Vagina (tissue), 2 donors: ENCODE measurements at places on chromosomes 2 and 18.

GRCh38 chr2:70132244-70133126, 45.2 kb downstream of the PCBP1 start:
- DNase-seq: no peak

GRCh38 chr2:105744909-105745853, at the start of gene NCK2:
TSS of gene NCK2 (plus strand) at chr2:105744912. CDS start at chr2:105855064, 110,152 bp downstream.
- no peak for DNase-seq

DNA sequence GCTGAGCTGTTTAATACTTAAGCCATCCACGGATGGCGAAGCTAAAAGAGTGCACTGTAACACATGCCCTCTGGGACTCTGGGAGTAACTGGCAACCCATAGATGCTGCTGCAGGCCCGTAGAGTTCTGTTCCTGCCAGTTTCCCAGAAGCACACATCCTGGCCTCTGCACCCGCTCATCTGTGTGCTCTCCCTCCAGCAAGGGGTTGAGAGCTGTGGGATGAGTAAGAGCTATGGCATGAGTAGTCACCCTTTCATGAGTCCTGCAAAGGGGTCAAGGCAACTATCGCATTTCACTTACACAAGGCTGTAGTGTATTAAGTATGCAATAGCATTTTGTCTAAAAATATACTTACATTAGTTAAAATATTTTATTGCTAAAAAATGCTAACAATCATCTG, 1341.8 kb upstream of the NXPH2 start:
- no peak for DNase-seq

- no peak for DNase-seq
Observed at GRCh38 chr18:9025091-9025838, 77.2 kb upstream of the NDUFV2 start.

DNA sequence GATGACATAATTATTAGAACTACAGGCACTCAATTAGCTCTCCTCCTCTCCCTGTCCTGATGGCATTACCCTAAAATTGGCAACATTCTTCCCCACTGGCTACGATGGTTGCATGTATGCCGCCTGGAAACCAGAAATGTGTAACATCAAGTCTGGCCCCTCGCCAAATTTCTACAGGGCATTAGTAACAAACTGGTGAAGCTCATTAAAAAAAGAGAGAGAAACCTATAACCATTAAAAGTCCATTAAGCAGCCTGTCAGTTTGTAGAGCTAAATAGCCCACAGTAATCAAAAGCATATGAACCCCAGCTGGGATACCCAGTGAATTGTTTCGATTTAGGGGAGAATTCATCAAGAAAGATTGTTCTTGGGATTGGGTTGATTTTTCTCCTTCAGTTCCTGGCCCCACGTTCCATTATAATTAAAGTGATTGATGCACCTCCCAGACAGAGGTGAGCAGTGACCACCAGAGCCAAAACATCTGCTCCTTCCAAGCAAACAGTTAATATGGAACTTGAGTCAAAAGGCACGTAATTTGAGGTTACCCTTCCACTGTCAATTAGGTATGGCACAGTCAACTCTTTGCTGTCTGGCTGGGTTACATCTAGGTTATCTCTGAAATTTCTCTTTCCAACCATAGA, 208.6 kb downstream of the C1D start:
- no peak for DNase-seq

- DNase-seq: no peak
Observed at GRCh38 chr2:20419752-20420151, 27.1 kb upstream of the RHOB start.

DNA sequence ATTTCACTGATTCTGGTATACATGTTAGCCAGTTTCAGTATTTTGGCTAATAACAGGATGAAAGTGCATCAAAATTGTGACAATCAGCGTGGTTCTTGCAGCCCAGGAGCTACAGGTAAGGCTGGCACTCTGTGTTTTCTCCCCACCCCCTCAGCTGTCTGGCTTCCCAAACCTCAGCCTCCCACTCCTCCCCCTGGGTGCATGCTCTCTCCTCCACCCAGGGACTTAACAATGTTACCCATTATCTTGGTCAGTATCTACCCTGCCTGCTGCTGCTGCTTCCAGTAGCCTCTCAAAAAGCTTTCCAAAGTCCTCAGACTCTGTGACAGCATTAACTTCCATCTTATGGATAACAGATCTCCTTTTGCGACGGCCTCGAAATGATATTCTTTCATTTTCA, 41.0 kb downstream of the TRABD2A start:
- no peak for DNase-seq

DNA sequence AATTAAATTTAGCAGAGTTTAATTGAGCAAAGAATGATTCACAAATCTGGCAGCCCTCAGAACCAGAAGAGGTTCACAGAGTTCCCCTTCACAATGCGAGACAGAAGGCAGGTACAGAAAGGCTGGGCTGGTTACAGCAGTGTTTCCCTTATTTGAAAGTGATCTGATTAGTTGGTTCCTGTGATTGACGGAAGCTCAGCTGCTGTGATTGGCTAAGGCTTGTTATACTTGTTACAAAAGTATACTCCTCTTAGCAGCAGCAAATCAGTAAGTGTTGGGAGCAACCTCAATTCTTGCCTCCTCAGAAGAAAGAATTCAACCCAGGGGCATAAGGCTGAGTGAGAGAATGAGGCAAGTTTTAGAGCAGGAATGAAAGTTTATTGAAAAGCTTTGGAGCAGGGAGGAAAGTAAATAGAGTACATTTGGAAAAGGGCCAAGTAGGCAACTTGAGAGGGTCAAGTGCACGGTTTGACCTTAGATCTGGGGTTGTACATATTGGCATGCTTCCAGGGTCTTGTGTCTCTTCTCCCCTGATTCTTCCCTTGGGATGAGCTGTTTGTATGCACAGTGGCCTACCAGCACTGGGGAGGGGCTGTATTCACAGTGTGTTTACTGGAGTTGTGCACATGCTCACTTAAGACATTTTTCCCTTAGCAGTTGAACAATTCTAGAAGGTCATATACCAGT, 431.8 kb upstream of the RAB12 start:
- no peak for DNase-seq

DNA sequence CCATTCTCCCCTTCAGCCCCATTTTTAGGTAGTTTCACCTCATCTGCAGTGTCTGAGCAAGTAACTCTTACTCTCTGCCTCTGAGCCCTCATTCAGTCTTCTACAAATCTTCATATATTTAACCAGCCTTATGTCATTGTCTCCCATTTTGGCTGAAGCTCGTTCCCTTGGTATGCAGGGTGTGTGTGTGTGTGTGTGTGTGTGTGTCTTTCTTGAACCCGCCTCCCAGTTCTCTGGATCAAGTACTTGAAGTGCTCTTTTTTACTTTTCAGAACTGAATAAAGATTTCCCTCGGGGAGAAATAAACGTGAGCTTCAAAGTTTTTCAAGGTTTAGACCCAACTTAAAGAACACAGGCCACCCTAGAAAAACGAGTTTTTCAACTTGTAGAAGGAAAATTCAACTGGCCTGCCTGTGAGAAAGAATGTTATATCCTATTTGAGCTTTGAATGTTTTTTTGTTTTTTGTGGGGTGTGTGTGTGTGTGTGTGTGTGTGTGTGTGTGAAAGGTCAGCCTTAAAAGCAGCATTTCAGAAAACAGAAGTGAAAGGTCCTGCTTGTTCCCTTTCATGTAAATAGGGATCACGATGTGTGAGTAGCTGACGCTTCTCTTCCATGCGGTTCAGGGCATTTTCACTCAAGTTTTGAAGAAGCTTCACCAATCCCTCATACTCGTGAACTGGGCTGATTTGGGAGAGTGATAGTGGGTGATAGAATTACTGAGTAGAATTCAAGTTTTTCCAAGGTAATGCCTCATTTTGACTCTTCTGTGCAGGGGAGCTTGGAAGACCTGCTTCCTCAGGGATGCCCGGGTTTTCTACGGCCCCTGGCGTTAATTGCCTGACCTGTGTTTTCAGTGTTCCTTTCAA, 50.6 kb upstream of the EML6 start:
- DNase-seq: peak; percentile 75

DNA sequence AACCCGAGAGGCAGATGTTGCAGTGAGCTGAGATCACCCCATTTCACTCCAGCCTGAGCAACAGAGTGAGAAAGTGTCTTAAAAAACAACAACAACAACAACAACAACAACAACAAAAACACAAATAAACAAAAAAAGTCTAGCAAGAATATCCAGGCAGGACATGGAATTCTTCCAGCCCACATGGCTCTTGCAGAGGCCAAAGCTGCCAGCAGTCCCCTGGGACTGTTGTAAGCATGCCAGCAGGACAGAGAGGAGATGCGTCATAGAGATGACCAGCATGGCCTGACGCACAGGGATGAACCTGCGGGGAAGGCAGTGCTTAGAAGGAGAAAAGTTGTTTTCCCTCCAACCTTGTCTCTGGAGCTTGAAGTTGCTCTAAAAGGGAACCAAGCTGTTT, 182.3 kb upstream of the PGAP1 start:
- no peak for DNase-seq

DNA sequence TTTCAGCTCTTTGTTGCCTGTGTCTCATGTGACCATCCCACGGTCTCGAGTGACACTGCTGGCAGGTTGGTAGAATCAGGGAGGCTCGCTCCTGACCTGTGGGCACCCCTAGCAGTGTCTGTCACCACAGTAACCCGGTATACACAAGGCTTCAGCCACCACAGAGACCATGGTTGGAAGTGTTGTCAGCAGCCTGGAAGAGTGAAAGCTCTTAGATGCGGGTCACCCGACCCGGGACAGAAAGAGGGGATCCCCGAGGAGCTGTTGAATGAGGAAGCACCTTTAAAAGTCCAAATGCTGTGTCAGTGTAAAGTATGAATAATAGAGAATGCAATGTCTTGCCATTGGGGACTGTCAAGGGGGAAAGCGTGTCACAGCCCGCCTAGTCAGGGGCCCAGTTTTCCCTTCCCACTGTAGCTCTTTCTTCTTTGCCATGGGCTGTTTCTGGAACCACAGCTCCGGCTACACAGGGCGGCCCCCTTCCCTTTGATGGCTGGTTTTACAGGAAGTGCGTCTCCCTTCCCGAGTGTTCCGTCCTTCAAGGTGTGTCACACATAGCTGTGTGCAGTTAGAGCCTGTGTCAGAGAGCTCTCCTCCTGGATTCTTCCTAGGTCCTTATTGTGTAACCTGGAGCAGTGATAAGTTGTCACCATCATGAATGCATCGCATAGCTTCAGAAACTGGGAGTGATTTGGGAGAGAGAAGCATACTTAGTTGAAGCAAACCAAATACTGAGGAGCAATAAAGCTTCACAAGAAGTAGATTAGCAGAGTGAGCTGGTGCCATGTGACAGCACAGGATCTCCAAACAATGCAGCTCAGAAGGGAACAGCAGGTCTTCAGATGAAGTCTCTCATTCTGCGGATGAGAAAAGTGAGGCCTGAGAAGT, 81.4 kb downstream of the MTCL1 start:
- no peak for DNase-seq

DNA sequence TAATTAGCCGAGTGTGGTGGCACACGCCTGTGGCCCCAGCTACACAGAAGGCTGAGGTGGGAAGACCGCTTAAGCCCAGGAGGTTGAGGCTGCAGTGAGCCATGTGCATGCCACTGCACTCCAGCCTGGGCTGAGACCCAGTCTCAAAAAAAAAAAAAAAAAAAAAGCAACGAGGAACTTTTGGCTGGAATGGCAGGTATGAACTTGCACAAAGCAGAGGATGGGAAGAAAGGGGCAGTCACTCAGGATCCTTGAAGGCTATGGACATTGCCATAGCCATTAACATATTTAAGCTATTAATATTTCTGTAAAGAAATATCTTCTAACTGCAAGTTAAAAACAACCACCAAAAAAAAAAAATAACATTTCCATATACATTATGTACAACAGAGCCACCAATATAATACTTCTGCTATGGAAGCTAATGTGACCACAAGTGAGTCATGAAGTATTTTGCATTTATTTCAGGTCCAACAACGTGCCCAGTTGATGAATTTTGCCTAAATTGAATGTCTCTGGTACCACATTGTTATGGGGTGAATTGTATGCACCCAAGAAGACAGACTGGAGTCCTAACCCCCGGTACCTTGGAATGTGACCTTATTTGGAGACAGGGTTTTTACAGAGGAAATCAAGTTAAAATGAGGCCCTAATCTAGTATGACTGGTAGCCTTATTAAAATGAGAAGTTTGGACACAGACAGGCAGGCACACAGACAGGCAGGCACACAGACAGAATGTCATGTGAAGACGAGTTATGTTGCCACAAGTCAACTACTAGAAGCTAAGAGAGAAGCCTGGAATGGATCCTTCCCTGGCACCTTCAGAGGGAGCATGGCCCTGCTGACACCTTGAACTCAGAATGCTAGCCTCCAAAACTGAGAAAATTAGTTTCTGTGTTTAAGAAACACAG, 102.8 kb downstream of the RBMS1 start:
- no peak for DNase-seq

GRCh38 chr2:58137856-58138255, 91.2 kb downstream of the VRK2 start:
- DNase-seq: no peak

GRCh38 chr2:159758686-159759085, 39.3 kb downstream of the CD302 start:
- no peak for DNase-seq

GRCh38 chr2:240567872-240568677, at the start of gene RNPEPL1:
TSS of gene RNPEPL1 (plus strand) at chr2:240568484. CDS start at chr2:240568587, 103 bp downstream.
- DNase-seq: no peak

- no peak for DNase-seq
Observed at GRCh38 chr2:206804326-206804725, 38.9 kb downstream of the FASTKD2 start.

DNA sequence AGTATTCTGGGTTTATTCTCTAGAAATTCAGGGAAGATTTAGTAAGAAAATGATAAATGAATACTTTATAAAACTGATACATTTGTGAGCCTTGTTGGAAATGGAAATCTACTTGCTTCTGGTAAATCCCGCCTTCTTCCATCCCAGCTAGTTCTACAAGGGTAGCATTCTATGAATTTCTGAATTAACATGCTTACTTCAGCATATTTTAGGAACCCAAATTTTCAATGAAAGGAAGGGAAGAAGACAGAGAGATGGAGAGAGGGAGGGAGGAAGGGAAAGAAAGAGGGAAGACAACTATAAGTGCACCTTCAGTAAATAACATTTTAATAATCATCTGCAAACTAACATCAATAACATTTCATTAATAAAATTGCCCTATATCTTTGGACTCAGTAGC, 26.6 kb upstream of the TMEM237 start:
- DNase-seq: no peak

DNA sequence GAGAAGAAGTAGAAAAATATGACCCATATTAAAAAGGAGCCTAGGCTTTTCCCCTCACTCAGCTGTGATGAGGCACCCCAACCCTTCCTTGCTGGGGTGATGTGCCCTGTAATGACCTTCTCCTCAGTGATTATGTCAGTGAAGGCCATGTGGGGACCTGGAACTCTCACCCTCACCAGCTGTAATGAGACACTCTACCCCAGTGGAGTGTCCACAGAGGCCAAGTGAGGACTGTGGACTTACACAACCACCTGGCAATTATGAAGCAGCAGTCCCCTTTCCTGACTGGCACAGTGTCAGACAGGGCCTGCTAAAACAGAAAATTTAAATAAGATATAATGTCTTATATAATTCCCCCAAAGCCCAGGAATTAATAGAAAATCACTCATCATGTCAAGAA, 54.2 kb downstream of the SEMA4F start:
- DNase-seq: no peak

GRCh38 chr2:55618275-55619055, 1.0 kb upstream of the PPP4R3B start:
- DNase-seq: no peak

- no peak for DNase-seq
Observed at GRCh38 chr2:189171956-189172609, 7.5 kb downstream of the COL5A2 start.

GRCh38 chr18:76875390-76876325, 53.3 kb downstream of the ZNF236 start:
- no peak for DNase-seq

- no peak for DNase-seq
Observed at GRCh38 chr2:143034292-143035074, 94.7 kb upstream of the ARHGAP15 start.

GRCh38 chr2:71464389-71464788, 11.0 kb downstream of the DYSF start:
- no peak for DNase-seq
